Inflammatory macrophage treated with lipopolysaccharide for 4 hours (primary cell): ENCODE measurements at places on chromosomes 11 and 22.

- DNase-seq = no peak
These were observed 37.3 kb downstream of the NUP50 start for GRCh38 chr22:45200860-45201511.

- no peak for DNase-seq
These were observed 26.5 kb downstream of the TMEM45B start for GRCh38 chr11:129842138-129842537.

- no peak for DNase-seq
These were observed 79.4 kb upstream of the LMO1 start for GRCh38 chr11:8342821-8343681.

DNA sequence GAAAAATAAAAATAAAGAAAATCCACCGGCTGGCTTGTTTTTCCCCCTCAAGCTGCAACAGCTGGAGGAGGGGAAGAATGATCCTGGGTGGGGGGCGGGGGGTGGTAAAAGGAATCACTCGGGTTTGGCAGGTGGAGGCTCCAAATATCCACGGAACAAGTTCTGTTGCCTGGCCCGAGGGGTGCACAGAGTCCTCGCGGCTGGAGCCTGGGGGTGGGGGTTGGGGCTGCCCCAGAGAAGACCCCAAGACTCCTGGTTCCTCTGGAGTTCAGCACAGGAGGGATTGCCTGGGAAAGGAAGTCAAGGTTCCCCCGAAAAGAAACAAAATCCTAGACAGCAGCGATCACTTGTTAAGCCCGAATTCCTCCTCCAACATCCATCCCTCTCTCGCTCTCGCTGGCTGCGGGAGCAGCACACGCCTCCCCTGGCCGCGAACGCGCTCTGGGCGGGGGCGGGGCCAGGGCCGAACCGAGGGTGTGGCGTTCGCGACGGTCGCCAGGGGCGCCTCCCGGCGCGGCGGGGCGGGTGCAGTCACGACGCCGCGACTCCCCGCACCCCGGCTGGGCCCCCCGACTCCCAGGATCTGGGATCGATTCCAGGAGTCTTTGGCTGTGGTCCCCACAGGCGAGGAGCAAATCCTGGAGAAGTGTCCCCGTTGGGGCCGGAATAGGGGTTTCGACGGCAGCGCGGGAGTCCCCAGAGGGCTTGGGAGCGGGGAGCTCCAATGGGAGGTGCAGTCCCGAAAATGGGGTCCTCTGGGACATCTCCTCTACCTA is at the start of gene KCNA4:
Gene KCNA4, minus strand, starts transcription at position 443 of the 776 bp plus-strand sequence. CDS start 4,352 bp downstream, outside the sequence.
- no peak for DNase-seq

GRCh38 chr22:30941363-30941740 is 27.2 kb downstream of the MORC2 start:
- no peak for DNase-seq

DNA sequence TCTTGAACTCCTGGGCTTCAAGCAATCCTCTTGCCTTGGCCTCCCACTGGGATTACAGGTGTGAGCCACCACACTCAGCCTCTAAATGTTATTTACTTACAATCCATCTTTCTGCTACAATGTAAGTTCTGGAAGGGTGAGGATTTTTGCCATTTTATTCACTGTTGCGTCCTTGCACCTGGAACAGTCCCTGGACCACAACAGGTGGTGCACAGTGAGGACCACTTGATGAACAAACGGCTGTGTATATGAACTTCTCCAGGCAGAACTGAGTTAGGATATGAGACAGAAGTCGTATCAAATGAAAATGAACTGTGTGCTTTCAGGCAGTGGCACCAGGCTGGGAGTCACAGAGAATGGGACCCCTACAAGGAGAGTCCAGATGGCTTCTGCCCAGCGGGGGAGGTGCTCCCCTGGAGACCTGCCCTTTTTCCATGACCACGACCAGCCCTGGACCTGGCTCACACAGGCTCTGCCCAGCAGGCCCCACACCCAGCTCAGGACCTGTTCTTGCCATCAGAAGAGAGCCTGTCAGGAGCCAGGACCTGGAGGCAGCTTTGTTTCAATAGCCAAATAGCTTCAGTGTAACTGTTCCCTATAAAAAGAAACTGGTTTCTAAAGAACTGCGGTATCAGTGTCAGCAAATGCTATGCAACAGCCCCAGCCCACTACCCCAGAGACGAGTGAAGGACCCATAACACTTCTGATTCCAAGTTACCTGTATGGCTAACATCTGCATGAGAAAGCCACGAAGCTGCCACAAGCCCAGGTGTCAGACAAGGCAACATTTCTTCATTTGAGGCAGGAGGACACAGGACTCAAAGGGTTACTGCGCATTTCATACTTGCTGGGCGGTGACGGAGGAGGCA is 104.9 kb downstream of the MICAL3 start:
- no peak for DNase-seq

DNA sequence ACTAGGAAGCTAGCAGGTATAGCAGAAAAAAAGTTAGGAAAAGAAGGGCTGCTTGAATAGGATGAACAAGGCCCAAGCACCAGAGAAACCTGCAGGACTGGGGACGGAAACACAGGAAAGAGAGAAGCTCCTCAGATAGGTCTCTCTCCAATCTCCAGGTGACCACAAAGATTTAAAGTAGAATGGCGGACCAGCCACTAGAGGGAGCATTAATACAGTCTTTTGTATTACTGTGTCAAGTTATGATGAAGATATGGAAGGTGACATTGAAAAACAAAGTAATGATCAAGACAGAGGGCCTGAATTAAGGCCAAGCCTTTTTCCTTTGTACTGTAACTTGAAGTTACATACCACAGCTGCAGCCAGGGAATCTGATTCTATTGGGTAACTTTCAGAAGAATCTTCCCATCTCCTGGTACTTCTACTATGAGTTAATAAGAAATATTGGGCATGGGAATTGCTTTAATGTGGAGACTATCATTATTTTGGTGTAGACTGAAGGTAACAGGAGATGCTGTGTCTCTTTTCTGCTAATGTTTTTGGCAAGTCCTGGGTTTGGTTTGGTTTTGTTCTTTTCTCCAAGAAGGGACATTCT is 33.8 kb downstream of the OR2AG2 start:
- DNase-seq = peak; percentile 58

DNA sequence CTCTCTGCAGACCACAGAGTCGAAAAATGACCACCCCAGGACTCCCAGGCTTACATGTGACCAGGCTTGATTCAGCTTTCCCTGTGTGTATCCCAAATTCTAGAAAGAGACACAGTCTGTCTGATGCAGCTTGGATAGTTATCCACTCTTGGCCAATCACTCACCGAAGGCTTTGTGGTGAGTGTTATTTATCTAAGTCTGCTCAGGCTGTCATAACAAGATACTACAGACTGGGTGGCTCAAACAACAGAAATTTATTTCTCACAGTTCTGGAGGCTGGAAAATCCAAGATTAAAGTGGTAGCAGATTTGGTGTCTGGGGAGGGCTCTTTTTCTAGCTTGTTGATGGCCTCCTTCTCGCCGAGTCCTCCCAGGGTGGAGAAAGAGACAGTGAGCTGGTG is 63.2 kb downstream of the ZBTB16 start:
- DNase-seq = no peak

GRCh38 chr11:117725048-117725734 is 71.8 kb downstream of the DSCAML1 start:
- no peak for DNase-seq

DNA sequence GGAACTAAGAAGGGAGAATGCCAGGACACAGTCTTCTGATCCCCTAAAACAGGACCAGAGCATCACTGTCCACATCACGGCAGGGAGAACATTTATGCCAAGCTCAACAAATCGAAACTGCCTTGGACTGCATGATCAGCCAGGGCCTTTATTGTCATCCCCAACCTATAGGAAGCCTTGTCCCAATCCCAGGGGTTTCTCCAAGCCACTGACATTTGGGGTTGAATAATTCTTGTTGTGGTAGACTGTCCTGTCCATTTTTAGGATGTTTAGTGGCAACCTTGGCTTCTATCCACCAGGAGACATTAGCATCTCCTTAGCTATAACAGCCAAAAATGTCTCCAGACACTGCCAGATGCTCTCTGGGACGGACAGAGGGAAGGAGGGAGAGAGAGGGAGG is 37.1 kb downstream of the RPL27A start:
- no peak for DNase-seq

GRCh38 chr22:24404561-24405275 is 22.7 kb upstream of the ADORA2A start:
- DNase-seq = no peak

- DNase-seq = no peak
These were observed 17.3 kb upstream of the NEU3 start for GRCh38 chr11:74971424-74971823.

DNA sequence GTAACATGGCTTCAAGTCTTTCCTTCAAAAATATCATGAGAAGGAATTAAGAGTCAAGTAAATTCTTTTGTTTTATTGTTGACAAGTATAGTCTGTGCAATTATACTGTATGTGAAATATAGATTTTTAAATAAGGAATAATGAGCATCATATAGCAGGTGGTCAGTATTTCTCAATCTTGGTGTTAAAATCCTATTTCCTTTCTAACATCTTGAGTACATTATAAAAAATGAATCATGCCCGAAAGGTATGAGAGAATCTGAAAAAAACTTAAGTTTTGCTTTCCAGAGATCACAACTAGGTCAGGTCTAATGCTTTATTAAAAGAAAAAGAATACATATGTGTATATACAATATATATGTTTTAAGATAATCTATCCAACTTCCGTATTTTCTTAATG is 53.1 kb downstream of the KIF18A start:
- no peak for DNase-seq

GRCh38 chr22:37089434-37089833 is 20.1 kb downstream of the TMPRSS6 start:
- no peak for DNase-seq

- no peak for DNase-seq
These were observed 30.8 kb downstream of the FEZ1 start for GRCh38 chr11:125465255-125465654.

DNA sequence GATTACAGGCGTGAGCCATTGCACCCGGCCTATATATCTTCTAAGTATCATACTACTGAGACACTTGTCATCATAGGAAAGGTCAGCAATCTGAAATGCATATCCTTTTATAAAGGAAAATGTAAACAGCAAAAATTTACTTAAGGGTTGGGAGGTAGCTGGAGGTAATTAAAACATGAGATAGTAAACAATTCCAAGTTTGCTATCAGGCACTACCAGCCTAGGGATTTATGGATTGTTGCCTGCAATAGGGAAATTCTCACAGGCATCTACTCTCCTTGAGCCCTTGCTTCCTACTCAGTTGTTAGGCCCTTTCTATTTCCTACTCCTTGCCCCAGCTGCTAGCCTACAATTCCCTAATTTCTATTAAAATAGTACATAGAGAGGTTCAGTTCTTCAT is 16.1 kb downstream of the PGR start:
- no peak for DNase-seq

GRCh38 chr22:31561970-31562369 is 65.6 kb downstream of the SFI1 start:
- DNase-seq = no peak

- DNase-seq = no peak
These were observed 30.2 kb downstream of the PPARA start for GRCh38 chr22:46180370-46181137.

GRCh38 chr22:49848690-49849160 is 4.9 kb upstream of the ZBED4 start:
- no peak for DNase-seq

- DNase-seq = no peak
These were observed 2.7 kb downstream of the TENM4 start for GRCh38 chr11:79437981-79438630.

GRCh38 chr11:124863137-124863825 is 2.0 kb upstream of the ROBO3 start:
- DNase-seq = no peak

- no peak for DNase-seq
These were observed 1.2 kb downstream of the AIP start for GRCh38 chr11:67483831-67484665.

DNA sequence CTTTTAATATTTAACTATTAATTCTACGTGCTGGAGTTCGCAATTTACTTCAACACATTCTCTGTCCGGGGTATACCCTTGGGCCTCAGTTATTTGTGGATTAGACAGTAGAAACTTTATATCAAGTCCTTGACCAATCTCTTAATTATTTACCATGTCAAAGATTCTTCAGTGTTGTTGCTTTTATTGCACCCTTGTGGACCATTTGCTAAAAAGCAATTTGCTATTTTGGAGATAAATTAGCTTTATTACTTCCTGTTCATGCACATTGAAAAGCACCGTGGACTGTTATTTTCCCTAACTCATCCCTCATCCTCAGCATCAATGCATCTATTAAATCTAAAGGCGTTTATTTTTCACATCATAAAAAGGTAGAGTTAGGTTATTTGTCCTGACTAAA is 609.9 kb downstream of the CNTN5 start:
- DNase-seq = no peak

- DNase-seq = no peak
These were observed 7.1 kb downstream of the RRP8 start for GRCh38 chr11:6596239-6596877.

GRCh38 chr11:102007567-102008437 is 39.4 kb upstream of the CFAP300 start:
- peak; percentile 32 for DNase-seq

- no peak for DNase-seq
These were observed 14.7 kb upstream of the TAB1 start for GRCh38 chr22:39384750-39385480.

- DNase-seq = no peak
These were observed 291.5 kb downstream of the SWAP70 start for GRCh38 chr11:9955391-9955790.

- no peak for DNase-seq
These were observed 1126.2 kb downstream of the BRD1 start for GRCh38 chr22:48701296-48702030.

GRCh38 chr11:33507967-33508366 is 192.7 kb downstream of the C11orf91 start:
- no peak for DNase-seq

- no peak for DNase-seq
These were observed 2.5 kb downstream of the SLC22A25 start for GRCh38 chr11:63240791-63241379.

DNA sequence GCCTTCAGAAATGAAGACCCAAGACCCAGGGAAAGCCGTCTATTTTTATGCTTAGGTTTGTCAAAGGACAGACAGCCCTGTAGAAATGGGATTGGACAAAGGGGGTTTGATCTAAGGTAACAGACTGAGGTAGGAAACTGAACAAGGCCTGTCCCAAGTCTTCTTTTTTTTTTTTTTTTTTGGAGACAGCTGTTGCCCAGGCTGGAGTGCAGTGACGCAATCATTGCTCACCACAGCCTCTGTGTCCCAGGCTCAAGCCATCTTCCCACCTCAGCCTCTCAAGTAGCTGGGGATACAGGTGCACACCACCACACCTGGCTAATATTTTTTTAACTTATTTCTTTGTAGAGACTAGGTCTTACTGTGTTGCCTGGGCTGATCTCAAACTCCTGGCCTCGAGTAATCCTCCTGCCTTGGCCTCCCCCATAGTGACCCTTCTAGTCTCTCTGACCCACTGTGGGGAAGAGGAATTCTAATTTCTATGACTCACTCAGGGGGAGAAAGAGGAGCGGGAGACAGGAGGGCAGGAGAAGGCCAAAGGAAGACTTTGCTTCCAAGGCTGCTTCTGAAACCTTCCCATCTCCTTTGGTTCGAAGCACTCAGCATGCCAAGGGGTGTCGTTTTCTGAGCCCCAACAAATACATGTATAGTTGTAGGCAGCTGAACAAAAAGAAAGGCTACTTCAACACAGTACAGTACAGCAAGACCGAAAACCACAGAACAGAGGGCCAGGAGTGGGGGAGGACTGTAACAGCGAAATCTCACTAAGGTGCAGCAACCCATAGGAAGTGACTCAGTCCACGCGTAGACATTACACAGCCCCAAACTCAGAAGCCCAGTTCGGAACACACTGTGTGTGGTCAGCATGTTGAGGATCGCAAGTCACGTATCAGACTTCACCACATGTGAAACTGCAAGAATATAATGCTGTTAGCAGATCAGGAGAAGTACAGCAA is 872 bp downstream of the TMA7B start:
- DNase-seq = peak; percentile 87
